ENCODE measurements at places on chromosomes 16 and 17.
A peak's percentile ranks its signal among the peaks of the same experiment; 100 is the strongest.

DNA sequence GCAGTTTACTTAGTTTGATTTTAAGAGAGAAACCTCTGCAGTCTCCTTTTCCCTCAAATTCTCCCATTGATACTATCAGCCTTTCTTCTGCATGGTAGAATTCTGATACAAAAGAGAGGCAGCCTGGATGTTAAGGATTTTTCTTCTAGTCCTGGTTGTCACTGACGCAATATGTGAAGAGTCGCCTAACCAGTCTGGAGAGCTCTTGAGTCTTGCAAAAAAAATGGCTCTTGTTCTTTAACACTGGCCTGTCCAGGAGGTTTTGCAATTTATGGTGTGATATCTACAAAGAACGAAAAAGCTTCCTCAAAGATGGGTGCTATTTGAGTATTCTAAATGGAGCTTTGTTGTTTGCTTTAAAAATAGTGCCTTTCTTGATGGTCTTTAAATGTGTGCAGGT is 28.9 kb downstream of the COX10 start:
- DNase-seq, result peak; percentile 41

GRCh38 chr16:2826591-2827373 is 3.3 kb upstream of the ZG16B start:
- no peak for DNase-seq

DNA sequence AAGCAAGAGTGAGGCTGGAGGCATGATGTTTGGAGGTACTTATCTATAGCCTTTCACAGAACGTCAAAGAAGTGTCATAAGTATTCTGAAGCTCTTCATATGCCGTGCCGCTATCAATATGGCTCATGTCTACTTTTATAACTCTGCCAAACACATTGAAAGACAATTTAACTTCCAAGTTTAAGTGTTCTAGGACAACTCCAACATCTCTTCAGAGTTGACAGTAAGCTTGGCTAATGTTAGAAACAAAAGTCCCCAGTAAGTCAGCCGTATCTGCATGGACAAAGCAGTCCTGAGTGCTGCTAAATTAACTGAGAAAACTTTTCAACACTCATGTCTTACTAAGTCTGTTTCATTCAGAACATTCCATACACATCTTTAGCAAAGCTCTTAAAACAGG is 32.2 kb downstream of the GRB2 start:
- no peak for DNase-seq

- no peak for DNase-seq
These were observed 8.0 kb downstream of the PRSS41 start for GRCh38 chr16:2806286-2806685.

GRCh38 chr16:22739077-22739476 is 74.9 kb upstream of the HS3ST2 start:
- DNase-seq, result no peak

DNA sequence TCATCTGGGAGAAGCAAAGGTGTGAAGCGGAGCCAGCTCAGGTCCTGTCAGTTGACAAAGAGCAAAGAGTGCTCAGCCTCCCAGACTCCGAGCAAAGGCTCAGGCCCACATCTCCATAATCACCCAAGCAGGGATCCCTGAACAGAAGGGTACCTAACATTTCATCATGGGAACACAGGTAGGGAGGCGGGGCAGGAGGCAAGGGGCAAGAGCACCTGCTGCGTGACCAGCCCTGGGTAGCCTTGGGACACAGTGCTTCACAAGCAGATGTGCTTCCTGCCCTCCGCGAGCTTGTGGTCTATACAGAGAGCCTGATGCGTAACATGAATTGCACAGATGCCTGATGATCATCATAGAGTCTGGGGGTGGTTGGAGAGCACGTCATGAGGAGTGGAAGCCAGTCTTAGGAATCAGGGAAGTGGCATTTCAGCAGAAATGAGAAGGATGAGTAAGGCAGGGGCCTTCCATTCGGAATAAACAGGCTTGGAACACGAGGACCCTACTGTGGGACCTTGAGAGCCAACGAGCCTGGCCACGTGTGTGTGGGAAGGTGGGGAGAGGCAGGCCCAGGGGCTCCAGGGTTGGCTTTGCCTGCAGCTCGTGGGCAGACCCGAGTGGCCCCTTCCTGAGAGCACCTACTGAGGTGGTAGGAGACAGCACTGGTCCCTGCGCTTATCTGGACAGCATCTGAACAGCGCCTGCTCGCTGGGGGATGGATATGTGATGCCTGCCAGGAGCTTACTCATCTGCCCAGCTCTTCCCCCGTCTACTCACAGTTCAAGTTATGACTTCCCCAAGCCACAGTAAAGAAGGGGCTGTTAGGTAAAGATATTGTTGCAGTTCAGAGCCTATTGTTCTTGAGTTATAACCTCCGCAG is 125.8 kb downstream of the CCDC182 start:
- no peak for DNase-seq

- DNase-seq, result no peak
These were observed 510.6 kb downstream of the RBFOX1 start for GRCh38 chr16:7843261-7843660.

GRCh38 chr16:68496689-68497088 is 42.4 kb upstream of the ZFP90 start:
- DNase-seq, result no peak

DNA sequence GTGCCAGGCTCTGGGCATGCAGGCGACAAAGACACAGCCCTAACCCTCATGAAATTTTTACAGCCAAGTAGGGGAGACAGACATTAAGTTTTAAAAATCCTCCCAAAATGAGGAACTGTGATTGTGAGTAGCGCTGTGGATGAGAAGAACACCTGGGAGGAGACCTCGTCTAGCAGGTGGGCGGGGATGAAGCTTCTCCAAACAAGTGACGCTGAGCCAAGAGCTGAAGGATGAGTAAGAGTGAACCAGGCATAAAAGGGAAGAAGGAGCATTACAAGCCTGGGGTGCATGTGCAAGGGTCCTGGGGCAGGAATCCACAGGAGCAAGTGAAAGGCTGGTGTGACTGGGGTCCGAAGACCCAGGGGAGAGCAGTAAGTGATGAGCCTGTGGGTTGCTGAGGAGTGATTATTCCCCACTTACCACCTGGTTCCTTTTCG is 149.4 kb upstream of the HS3ST2 start:
- no peak for DNase-seq

DNA sequence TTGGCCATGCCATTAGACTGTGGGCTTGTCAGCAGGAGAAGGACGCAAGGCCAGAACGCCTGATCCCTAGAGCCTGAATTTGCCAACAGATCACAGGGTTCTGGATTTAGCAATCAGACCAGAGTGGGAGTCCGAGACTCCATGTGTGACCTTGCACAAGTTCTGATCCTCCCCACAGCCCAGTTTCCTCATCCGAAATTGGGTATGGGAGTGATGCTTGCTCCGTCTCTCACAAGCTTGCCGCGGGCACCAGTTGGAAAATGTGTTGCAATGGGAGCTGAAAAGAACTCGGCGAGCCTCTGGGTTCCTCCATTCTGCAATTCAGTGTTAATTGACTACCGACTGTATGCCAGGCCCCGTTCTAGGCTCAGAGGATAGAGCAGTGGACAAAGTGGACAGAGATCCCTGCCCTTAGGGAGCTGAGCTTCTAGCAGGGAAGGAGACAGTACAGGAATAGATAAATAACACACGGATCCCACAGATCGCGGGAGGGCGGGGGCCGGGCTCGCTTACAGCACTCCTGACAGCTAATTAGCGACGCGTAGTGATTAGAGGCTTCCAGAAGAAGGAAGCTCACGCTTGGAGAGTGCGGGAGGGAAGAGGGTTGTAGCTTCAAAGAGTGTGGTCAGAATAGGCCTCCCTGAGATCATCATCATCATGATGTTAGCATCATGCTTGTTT is 150.4 kb upstream of the CIBAR2 start:
- DNase-seq, result peak; percentile 32

DNA sequence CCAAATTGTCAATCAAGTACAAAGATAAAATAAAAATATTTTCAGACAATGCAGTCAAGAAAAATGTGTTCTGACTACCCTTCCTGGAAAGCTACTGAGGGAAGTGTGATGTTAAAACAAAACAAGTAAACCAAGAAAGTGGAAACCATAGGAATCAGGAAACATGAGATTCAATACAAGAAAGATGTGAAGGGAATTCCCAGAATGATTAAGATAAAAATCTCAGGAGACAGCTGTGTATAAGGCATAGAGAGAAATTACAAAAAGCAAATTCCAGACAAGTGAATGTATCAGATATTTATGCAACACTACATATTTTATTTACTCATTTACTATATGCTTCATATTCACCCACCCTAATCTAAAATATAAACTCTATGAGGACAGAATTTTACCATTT is 32.2 kb downstream of the TRIM37 start:
- DNase-seq, result no peak

DNA sequence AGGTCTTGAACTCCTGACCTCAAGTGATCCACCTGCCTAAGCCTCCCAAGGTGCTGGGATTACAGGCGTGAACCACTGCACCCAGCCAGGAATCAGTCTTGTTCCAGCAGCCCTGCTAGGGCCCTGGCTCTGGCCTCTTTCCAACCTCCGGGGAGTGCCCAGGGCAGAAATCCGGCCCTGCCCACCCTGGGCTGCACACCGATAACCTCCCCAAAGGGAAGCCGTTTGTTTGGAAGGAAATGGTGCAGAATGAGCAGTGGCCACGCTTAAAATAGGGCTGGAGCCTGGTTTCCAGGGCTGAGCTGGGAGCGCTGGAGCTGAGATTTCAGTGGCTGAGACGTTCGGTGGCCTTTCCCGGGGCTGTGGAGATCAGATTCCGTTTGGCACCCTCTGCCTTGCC is 17.8 kb upstream of the EMP2 start:
- no peak for DNase-seq

DNA sequence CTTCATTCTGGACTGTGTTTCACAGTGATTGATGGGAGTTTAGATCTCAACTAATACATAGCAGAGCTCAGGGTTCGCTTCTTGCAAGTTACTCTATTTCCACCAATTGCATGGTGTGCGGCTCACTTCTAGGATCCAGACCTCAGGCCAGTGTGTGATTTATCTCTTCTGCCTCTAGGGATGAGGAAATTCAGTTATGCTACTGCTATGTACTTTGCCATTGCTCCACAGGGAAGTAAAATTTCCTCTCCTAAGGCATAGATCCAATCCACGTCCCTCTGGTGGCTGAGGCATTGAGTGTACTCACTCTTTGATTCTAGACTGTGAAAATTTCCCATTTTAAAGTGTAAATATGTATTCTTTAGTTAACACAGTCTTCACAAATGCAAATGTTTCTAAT is 214.1 kb downstream of the HS3ST3B1 start:
- DNase-seq, result no peak

- DNase-seq, result peak; percentile 23
These were observed 91.8 kb upstream of the TMEM132E start for GRCh38 chr17:34487626-34488025.

GRCh38 chr16:2486645-2487516 is 12.0 kb downstream of the TBC1D24 start:
- DNase-seq, result peak; percentile 26

DNA sequence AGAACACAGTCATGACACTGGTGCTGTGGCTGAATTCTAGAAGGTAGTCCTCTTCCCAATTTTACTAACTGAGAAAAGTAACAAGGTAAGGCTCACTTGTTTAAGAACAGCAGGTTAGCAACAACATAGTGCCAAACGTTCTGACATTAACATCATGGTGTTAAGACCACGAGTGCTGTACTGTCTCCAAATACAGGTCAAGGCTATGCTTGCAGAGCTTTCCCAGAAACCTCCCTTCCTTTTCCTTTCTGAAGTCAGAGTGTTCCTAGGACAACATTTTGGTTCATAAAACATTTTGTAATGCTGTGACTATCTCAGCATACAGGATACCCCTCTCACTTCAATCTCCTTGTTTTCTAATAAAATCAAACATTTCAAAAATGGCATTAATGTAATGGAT is 144.0 kb downstream of the STX8 start:
- no peak for DNase-seq

- DNase-seq, result peak; percentile 47
These were observed 482 bp downstream of the BAHCC1 start for GRCh38 chr17:81395600-81396277.

- peak; percentile 87 for DNase-seq
These were observed 117.8 kb upstream of the CDC42EP4 start for GRCh38 chr17:73429440-73430164.

All from ELF-1 (cell line).